ENCODE measurements at places on chromosomes 7 and 10. TPM values are rescaled to one million over a fixed set of nuclear protein-coding genes. Genes with fewer than 3 reads are reported as not detected.
A peak's percentile ranks its signal among the peaks of the same experiment; 100 is the strongest.

DNA sequence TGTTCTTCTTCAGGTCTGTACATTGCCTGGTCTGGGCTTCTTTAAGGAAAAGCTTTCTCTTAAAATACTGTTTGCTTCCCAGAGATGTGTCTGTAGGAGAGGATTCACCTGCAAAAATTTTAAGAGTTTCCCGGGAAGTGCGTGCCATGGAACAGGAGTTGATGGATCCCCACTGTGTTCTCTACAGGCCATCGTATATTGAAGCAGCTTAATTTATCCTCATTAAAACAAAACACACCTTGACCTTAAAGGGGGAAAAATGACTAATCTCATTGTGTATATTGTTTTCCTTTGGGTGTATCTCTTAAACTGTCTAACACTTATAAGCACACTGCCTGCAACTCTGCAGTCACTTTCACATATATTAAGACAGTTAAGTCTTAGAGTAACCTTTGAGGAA lies 111.4 kb downstream of the ST7 start:
- no peaks in the 10 kb centered on the region for H3K4me1 ChIP-seq
- H3K27me3 ChIP-seq: no peaks in the 10 kb centered on the region
- H3K27ac ChIP-seq: no peak overlapping the region
- H3K36me3 ChIP-seq: no peaks in the 10 kb centered on the region
- DNase-seq: no peak
- no peak overlapping the region for H3K4me3 ChIP-seq

GRCh38 chr10:115118346-115118745 lies 25.2 kb downstream of the ATRNL1 start:
- no peaks in the 10 kb centered on the region for H3K4me1 ChIP-seq
- H3K4me3 ChIP-seq: no peak overlapping the region
- no peaks in the 10 kb centered on the region for H3K36me3 ChIP-seq
- no peak for DNase-seq

Gene CYP2E1
- total RNA-seq: 1.5 TPM

Gene HABP2
- total RNA-seq: 2.5 TPM

DNA sequence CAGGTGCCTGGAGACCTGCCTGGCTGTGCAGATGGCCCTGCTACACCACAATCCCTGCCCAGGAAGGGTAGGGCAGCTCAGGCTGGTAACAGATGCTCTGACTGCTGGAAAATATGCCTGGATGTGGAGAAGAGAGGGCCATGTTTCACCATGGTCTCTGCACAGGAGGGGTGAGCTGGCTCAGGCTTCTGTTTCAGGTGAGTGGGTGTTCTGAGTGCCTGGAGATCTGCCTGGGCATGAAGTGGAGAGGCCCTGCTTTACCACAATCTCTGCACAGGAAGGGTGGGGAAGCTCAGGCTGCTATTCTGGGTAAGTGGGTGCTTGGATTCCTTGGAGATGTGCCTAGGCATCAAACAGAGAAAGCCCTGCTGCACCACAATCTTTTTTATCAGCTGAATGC lies 350.1 kb downstream of the KIF20B start:
- no peaks in the 10 kb centered on the region for H3K4me1 ChIP-seq
- no peak overlapping the region for H3K4me3 ChIP-seq
- H3K36me3 ChIP-seq: no peaks in the 10 kb centered on the region

- H3K27me3 ChIP-seq: no peaks in the 10 kb centered on the region
- peaks cover 3% of the 10 kb centered on the region for H3K4me1 ChIP-seq
- H3K27ac ChIP-seq: no peak overlapping the region
- no peak overlapping the region for H3K4me3 ChIP-seq
Measured at GRCh38 chr10:72729528-72729927, 37.6 kb downstream of the MCU start.

DNA sequence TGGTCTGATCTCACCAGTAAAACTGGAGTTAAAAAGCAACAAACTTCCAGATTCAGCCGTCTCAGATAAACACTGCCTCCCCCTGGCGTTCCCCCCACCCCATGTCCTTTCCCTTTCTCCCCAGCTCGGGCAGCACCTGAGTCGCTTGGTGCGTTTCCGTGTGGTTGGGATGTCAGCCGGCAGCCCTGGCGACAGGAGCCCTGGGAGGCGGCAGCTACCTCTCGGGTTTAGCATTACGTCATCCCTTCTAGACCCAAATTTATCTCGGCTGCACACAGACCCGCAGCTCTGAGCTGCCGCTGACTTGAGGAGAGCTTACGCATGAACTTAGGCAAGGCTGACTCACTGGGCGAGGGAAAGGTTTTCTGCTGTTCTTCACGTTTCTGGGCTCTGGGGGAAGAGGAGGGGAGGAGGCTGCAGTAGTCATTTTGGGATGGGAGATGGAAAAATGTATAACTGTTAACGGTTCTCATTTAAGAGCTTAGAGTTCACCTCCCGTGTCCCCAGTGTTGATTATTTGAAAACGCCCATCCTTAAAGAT lies 14.4 kb downstream of the MXI1 start:
- H3K4me1 ChIP-seq: peaks cover 27% of the 10 kb centered on the region
- H3K27me3 ChIP-seq: no peaks in the 10 kb centered on the region
- DNase-seq: peak; percentile 80
- H3K36me3 ChIP-seq: no peaks in the 10 kb centered on the region
- H3K27ac ChIP-seq: peak overlapping the region; percentile 11

Gene SYPL1
- 72.7 TPM for total RNA-seq

DNA sequence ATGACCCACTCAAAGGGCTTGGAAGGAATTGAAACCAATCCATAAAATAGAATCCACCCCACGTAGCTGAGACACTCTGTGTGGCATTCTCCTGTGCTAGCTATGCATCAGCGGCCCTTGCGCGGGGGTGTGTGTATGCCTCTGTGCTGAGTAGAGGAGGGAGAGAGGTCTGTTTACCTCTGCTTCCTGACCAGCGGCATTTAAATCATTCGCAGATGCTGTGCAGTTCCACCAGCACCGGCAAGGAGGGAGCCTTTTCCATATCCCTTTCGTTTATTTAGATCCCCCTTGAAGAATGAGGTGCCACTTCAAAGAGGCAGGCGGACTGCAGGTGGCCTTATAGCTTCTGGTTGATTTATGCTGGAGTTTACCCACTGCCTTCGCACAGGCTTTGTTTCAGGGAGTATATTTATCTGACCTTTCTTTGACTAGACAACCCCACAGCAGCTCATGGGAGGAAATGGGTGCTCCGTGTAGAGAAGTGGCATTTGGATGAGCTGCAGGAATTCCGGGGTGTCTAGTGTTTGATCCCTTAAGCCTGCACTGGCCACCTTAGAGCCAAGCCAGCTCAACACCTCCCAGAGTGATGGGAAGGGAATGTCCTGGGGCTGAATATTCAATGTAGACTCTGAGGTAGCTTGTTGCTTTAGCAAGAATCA lies 11.4 kb downstream of the C10orf53 start:
- H3K27me3 ChIP-seq: no peaks in the 10 kb centered on the region
- no peak overlapping the region for H3K4me3 ChIP-seq
- H3K36me3 ChIP-seq: no peaks in the 10 kb centered on the region
- no peak for DNase-seq

DNA sequence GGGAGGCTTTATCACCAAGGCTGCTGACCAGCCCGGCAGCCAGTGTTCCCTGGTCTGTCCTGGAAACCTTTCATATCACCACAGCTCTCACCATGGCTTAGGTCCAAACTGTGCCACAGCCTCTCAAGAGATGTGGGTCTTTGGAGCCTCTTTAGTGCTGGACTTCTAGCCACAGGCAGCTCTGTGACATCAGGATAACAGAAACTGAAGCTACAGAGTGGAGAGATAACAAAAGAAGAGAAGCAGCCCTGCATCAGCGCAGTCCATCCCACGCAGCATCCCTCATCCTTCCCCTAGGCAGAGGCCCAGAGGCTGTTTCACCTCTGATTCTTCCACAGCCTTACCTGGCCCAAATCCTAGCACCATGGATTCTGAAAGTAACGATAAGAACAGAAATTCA lies 187.9 kb upstream of the KMT2E start:
- H3K4me3 ChIP-seq: no peak overlapping the region
- no peaks in the 10 kb centered on the region for H3K27me3 ChIP-seq
- no peak overlapping the region for H3K27ac ChIP-seq
- no peak for DNase-seq
- no peaks in the 10 kb centered on the region for H3K36me3 ChIP-seq

Gene PIP
- 23.0 TPM for total RNA-seq

DNA sequence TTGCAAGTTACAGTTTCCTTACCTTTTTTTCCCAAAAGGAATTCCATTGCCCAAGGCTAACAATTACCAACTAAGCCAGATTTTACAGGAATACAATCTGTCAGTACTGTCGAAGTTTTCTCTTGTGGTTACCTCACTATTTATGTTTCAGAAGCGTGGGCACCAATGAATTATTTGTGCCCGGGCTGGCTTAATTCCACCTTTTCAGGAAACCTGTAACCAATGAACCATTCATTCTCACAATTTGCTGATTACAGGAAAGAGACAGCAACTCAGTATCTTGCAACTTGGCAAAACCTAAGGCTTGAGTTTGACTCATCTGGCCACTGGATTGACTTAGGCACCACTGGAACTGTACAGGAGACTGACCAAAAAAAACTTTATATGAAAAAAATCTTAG lies 485.6 kb downstream of the INHBA start:
- no peak overlapping the region for H3K4me3 ChIP-seq
- no peak for DNase-seq
- H3K27ac ChIP-seq: no peak overlapping the region

DNA sequence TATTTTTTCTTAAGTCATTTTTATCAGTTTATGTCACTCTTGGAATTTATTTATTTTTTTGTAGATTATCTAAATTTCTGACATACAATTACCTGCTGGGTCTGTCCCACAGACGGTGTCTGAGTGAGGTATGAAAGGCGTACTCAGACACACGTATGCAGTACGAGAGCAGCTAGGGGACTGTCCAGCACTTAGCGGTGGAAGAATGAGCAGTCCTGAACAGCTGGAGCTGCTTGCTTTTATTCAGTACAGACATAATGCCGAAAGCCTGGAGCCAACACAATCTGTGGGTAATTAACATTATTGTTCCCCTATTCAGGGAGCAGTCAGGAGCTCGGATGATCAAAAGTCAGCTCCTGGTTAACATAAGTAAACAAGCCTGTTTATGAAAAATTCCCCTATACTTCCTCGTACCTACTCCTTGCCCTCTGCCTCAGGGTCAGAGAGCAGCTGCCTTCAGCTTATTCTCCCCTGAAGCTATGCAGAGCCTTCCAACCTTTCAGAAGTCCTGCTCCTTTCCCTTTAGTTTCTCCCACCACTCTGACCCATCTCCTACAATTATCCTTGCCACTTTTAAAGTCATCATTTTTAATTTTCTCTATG lies 488.0 kb upstream of the POM121L12 start:
- no peak overlapping the region for H3K27ac ChIP-seq
- no peaks in the 10 kb centered on the region for H3K36me3 ChIP-seq
- no peaks in the 10 kb centered on the region for H3K4me1 ChIP-seq
- H3K27me3 ChIP-seq: no peaks in the 10 kb centered on the region

Gene TUBAL3
- total RNA-seq: not detected

Gene PLXNA4
- 1.1 TPM for total RNA-seq

Gene EPDR1
- 107 TPM for total RNA-seq

DNA sequence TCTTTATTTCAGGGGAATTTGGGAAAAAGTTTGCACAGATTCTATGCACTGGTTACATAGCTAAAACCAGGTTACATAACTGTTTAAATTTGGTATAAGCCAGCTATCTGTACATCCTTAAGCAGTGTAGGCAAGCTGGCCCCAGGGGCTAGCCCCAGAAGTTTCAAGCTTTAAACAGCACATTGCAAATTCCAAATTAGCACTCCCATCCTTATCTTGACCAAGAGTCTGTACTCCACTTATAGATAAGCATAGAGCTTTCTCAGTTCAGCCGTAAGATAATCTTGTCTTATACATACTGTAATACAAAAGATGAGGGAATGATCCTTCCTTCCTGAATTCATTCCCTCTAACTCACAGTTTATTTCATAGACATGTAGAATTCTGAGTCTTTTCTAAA lies 109.3 kb downstream of the SPAG6 start:
- no peaks in the 10 kb centered on the region for H3K4me1 ChIP-seq
- H3K27ac ChIP-seq: no peak overlapping the region
- no peak overlapping the region for H3K4me3 ChIP-seq
- no peaks in the 10 kb centered on the region for H3K36me3 ChIP-seq

Gene OR6B1
- not detected for total RNA-seq

DNA sequence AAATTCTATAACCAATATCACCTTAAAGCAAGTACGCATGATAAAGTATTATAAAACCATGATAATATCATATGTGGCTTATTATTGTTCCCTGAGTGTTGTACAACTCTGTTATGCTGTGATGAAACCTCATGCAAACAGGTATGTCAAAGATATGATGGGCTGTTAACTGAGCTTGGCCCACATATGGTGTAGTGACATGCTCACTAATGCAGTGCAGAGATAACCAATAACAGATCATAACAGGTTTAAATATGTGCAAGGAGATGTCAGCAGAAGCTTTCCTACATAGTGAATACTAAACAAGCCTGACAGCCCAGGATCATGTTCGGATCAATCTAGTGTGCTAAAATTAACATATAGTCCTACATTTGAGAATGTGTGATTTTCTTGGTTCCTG lies 9.6 kb downstream of the CFTR start:
- no peaks in the 10 kb centered on the region for H3K27me3 ChIP-seq
- no peaks in the 10 kb centered on the region for H3K4me1 ChIP-seq
- DNase-seq: no peak
- no peaks in the 10 kb centered on the region for H3K36me3 ChIP-seq

DNA sequence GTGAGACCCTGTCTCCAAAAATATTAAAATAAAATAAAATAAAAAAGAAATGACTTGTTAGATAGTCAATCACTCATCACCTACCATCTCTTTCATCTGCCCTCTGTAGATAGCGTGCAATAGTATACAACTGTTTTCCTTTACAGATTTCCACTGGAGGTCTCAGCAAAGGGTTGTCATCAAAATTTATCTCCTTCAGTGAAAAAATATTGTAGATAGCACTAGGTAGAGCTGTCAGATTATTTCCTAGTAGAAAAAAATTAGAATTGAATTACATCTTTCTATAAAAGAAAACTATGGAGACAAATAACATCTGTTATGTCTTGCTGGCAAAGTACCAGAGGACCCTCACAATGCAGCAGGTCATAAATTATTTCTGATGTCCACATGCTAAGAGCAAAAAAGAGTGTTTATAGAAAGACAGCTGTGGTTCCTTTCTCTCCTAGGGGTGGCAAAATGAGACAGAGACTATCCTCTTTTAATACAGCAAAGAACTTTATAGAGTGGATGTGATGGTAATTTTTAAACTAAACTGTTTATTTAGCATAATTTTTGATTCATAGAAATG lies 16.3 kb upstream of the CYP51A1 start:
- no peaks in the 10 kb centered on the region for H3K27me3 ChIP-seq
- H3K4me3 ChIP-seq: no peak overlapping the region
- H3K27ac ChIP-seq: no peak overlapping the region
- H3K4me1 ChIP-seq: no peaks in the 10 kb centered on the region

DNA sequence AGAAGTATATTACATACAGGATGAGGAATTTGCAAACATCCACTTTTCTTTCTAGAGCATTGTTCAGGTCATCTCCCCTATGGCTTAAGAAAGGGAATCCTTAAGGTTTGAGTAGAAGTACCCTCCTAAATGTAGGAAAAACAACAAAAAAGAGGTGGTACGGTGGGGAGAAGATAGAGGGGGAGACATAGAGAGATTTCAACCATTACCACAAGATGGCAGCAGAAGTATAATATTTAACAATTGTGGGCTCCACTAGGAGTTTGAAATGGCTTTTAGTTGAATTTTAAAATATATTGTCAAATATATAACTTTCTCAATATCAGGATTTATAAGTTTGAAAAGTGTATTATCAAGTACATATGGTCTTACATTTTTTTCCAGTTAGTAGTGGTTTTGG lies 72.7 kb upstream of the PRKG1 start:
- H3K27me3 ChIP-seq: no peaks in the 10 kb centered on the region
- no peak overlapping the region for H3K4me3 ChIP-seq
- no peaks in the 10 kb centered on the region for H3K4me1 ChIP-seq
- no peak for DNase-seq
- H3K27ac ChIP-seq: no peak overlapping the region

Gene SLC13A1
- not detected for total RNA-seq

Data from upper lobe of left lung (tissue), 6 donors.